EL (cell line): ENCODE measurements at places on chromosomes 2 and 18.

DNA sequence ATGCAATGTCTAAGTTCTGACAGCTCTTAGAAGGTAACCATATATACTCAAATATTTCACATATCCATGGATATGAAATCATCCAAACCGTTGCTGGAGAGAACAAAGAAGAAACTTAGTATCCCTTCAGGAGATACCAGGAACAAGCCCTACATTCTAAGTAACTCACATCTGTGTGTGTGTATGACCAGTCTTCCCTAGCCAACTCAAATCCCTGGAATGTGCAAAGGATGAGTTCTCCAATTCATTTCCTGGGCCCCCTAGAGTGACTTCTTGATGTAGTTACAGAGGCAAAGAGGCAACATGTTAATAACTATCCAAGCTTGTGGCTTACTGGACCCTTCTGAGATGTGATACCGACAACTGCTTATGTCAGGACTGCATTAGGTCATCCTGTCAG is 20.1 kb downstream of the TPGS2 start:
- peak; percentile 87 for DNase-seq

GRCh38 chr18:26386441-26386840 is 160.2 kb downstream of the TAF4B start:
- DNase-seq: peak; percentile 12

DNA sequence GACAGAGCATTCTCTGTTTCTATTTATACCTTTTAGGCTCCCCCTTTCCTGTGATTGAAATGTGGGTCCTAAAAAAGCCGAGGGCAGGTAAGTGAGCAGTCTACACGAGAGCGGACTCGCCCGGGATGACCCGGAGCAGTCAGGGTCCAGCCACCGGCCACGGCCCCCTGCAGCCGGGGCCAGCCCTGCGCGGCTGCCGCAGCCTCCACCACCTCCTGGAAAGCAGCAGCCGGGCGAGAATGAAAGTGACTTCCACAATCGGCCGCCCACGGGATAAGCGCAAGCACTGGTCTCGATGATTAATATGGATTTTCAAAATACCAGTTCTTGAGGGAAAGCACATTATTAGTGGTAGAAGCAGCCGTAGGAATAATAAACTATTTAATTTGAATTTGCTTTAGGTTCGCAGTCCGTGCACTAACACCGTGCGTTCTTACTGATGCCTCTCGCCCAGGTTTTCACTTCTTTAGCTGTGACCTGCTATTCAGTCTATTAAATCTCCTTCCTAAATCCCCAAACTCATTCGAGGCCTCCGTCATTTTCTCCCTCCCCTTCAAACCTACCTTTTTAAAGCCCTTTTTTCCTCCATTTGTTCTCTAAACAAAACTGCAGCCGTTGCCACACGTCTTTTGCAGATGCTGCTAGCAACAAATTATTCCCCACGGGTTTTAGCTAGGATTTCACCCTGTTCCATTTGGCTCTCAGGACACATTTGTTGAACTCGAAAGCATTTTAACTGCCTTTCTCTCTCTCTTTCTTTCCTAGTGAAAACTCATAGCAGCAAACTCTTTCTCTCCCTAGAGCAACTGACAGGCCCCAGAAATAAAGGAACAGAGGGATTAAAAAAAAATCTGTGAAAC is 1015.1 kb upstream of the PIK3C3 start:
- DNase-seq: no peak

- no peak for DNase-seq
These were observed 309.2 kb downstream of the AGAP1 start for GRCh38 chr2:235803028-235803427.

- peak; percentile 25 for DNase-seq
These were observed 58.1 kb downstream of the NCKAP1 start for GRCh38 chr2:182980115-182980514.

- no peak for DNase-seq
These were observed 97.5 kb downstream of the TMEM247 start for GRCh38 chr2:46576875-46577274.

- peak; percentile 95 for DNase-seq
These were observed 18.8 kb downstream of the COX7A2L start for GRCh38 chr2:42342061-42342794.

DNA sequence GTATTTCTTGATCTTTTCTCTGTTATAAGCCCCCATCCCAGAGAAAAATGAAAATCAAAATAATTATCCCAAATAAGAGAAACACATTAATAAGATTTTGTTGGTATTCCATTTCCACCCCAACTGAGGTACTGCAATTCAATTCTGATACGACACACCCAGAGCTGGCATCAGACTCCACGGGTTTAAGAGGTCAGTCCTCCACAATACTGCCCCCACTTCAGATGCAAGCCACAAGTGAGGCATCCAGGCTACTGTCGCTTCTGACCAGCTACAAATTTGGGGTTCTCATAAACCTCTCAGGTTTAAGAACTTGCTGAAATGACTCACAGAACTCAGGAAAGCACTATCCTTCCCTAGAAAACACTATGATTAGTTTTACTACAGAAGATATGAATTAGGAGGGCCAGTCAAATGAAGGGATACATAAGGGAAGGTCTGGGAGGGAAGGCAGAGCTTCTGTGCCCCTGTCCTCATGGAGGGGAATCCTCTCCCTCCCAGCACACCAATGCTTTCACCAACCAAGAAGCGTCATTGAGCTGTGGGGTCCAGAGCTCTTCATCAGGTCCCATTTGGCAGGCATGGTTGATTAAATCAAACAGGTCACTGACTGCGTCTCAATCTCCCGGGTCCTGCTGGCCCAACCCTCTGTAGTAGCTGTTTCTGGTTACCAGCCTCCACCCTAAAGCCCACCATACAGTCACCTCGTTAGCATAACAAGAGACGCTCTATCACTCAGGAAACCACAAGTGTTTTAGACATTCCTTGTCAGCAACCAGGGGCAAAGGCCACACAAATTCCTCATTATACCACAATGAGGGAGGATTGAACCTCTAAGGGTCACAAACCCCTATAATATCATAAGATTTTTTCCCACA is 46.2 kb downstream of the IWS1 start:
- peak; percentile 11 for DNase-seq

DNA sequence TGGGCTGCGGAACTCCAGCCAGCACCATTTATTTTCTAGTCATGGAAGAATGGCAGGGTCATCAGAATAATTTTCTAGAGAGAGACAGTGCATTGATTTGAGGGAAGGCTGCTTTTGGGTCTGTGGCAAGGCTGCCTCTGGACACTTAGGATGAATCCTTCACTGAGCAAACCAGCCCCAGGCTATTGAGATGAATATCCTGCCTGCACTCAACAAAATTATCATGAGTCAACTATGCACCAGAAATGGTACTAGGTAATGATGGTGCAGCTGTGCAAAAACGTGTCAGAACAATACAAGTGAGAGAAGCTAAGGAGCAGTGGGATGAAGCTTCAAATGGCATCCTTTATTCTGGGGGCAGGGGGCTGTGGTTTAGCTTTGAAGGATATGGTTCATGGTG is 115.8 kb downstream of the SPHKAP start:
- DNase-seq: peak; percentile 65

- DNase-seq: peak; percentile 88
These were observed 49.7 kb upstream of the ODC1 start for GRCh38 chr2:10497797-10498251.

DNA sequence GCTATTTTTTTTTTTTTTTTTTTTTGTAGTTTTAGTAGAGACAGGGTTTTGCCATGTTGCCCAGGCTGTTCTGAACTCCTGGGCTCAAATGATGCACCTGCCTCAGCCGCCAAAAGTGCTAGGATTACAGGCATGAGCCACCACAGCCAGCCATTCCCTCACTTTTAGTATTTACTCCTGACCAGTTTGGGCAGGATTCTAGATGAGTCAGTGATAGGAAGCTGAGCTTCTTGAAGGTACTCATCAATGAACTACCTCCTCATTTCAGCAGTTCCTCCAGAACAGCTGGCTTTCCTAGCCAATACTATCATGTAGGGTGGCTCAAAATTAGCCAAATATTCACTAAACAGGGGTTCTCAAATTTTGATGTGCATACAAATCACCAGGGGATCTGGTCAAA is 57.2 kb downstream of the CYBRD1 start:
- DNase-seq: no peak

GRCh38 chr2:236394571-236394970 is 130.4 kb upstream of the ASB18 start:
- DNase-seq: no peak

GRCh38 chr18:51537487-51537886 is 340.0 kb upstream of the MEX3C start:
- DNase-seq: no peak

GRCh38 chr2:10220902-10221391 is 81.8 kb upstream of the HPCAL1 start:
- DNase-seq: peak; percentile 84

GRCh38 chr18:44841221-44841620 is 160.5 kb downstream of the SETBP1 start:
- peak; percentile 4 for DNase-seq

DNA sequence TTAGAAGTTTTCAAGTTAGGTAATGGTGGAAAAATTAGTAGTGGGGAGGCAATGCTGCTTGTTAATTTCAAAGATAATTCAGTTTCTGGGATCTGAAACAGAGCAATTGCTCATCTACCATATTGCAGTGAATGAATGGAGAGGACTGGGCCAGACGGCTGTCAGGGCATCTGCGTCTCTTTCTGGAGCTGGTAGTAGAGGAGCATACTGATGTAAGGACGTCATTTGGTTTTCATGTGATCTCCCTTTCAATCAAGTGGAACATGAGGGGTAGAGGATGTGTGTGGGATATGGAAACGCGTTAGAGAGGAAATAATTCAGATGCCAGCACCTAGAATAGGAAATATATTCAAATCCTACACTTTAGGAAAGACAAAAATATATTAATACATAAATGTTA is 490.3 kb downstream of the ADCYAP1 start:
- DNase-seq: no peak

DNA sequence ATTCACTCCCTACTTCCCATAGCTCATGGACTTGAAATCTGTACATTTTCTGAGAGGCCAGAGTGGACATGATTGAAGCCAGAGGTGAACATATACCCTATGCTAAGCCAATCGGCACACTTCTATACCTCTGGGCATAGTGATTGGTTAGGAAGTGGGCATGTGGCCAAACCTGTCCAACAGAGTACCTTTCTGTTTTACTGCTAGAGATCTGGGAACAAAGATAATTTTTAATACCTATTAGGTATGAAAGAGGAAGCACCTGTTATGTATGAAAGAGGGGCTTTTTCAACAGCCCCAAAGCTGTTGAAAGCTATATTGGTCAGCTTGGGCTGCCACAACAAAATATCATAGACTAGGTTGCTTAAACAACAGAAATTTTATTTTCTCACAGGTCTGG is 27.7 kb downstream of the METTL8 start:
- no peak for DNase-seq

DNA sequence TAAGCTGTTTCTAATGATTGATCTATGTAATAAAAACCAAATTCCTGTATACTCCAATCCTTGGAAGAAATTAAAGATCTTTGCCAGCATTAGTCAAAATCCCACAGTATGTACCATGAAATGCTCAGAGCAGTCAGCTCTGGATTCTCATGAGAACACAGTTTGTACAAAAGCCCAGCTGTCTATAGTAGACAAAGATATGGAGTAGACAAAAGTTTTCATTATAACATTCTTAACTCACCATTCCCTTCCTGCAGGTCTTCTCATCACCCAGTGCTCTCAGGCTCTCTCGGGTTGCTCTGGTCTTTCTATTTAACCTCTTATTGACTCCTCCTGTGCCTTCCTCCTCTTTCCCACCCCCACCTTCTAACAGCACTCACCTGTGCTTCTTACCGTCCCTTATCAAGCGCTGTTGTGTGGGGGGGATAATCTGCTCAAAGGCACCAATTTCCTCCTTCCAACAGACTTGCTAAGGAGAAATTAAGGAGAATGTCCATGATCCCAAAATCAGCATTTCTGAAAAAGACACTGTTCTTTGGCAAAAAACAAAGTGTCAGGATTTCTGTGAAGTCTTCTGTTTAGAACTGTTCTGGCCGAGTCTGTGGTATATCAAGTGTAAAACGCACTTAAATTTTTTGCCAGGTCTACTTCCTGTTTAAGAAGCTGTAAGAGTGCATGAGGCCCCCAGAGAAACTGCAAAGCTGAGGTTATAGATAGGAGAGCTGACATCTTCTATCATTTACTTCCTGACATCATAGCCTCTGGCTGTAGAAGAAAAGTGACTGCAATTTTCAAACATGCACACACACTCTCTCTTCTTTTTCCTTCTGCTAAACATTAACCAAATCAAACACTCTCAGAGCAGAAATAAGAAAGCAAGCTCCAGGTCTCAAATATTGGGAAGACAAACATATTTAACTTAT is 144.1 kb downstream of the EVA1A start:
- DNase-seq: no peak

GRCh38 chr2:212548455-212548819 is 9.8 kb upstream of the ERBB4 start:
- peak; percentile 47 for DNase-seq

DNA sequence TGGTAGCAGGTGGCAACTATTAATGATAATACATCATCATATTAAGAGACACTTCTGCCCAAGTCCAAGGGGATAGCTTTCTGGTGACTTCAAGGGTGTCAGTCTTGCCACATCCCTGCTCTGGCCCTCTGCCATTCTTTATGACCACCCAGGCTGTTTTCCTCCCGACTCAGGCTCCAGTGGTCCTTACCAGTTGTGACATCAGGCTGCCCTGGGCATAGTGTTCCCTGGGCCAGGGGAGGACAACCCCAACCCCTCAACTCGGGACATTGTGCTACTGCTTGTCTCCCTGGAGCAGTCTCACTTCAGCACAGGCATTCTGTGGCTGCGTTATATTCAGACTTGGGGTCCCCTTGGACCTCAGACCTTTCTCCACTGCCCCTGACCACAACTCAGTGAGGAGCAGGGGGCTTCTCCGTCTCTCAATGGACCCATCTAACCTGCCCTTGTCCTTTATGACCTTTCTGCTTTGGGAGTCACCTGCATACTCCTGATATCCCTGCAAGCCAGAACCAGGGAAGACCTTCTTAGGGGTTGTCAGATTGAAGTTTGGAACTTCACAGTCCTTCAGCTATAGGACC is 12.8 kb downstream of the DNAJB2 start:
- DNase-seq: no peak

DNA sequence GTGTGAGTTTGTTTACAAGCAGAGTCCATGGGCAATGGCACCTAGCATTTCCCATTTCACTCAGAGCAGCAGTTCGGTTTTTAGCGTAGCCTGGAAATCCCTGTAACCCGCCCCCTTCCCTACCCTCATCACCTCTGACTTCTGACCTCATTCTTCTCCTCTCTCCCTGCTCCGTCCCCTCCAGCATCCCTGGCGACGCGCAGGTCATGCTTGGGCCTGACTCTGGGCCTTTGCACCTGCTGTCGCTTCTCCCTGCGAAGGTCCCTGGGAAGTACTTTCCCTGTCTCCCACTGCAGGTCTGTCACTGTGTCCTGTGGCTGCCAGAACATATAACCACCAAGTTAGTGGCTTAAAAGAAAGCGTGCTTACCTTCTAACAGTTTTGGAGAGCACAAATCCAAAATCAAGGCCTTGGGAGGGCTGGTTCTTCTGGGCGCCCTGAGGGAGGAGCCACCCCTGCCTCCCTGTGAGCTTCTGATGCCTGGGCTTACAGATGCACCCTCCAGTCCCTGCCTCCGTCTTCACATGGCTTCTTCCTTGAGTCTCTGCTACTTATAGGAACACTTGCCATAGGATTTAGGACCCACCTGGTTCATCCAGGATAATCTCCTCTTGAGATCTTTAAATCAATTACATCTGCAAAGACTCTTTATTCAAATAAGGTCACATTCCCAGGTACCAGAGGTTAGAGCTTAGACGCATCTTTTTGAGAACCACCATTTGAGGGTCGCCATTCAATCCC is 8.1 kb upstream of the RAB17 start:
- no peak for DNase-seq
